ENCODE measurements at places on chromosomes 6 and 20.

DNA sequence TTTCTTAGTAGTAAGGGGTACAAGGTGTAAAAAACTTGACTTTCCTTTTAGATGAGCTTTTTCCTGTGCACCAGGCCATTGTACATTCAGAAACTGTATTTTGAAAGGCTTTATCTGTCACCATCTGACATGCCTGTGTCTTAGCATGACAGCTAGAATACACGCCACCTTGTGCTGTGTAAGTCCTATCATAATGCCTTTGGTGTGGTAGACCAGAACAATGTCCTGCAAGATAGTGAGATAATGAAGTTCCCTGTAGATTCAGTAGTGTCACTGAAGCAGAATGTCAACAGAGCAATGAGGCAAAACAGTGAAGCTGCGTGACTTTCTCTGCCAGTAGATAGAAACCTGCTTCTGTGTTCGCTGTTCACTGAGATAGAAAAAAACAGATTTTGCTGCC is 105.8 kb downstream of the JAG1 start:
- no peak for DNase-seq

DNA sequence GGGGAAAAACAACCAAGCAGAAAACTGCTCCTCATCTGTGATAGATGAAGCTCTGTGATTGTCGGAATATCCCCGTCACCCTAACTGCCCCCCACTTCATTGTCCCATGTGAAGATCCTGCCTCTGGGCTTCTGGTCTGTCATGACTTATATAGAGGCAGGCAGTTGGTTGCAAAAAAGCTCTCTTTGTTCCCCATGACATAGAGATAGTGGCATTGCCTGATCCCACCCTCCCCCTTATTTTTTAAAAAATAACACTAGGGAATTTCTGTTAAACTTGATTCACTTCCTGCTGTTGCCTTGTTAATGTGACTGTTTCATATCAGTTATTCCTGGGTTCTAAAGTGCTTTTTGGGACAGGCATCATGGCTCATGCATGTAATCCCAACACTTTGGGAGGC is 203.1 kb downstream of the JARID2 start:
- no peak for DNase-seq

- DNase-seq = no peak
Measured at GRCh38 chr6:166614589-166614988, 12.5 kb downstream of the RPS6KA2 start.

DNA sequence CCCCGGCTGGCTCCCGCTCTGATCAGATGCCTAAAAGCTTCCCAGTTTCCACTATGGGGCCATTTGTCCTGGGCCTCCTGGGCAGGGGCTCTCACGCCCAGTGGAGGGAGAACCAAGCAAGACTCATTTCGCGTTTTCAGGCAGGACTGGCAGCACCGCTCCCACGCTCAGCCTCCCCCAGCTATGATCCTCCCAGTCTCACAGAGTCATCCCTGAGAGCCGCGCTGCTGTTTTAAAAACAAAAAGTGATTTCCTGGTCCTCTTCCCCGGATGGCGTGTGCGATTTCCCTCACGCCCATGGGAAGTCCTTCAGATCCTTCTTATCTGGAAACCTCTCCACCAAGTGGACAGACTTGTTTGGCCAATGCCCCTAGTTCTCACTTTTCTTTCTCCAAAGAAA is at the start of gene ADGRF5:
Gene ADGRF5, minus strand, starts transcription at position 208 of the 400 bp plus-strand sequence. CDS start 15,176 bp downstream, outside the sequence.
- DNase-seq = no peak

GRCh38 chr6:116631379-116631990 is 15.2 kb downstream of the RSPH4A start:
- no peak for DNase-seq

GRCh38 chr6:137928286-137928685 is 61.2 kb downstream of the TNFAIP3 start:
- DNase-seq = no peak

DNA sequence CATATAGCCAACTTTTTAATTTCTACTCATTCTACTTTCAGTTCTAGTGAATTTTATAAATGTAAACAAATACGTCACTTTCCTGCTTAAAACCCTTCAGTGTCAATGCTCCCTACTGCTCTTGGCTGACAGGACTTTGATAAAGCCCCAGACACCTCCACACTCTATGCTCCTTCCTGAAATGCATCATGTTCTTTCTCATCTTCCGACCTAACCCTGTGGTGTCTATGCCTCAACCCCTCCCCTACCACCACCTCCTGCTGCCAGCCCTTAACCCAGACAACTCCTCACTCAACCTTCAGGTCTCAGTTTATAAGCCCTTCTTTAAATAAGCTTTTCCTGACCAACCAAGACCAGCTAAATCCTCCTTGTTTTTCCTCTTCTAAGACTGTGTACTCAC is 19.1 kb downstream of the TLDC2 start:
- no peak for DNase-seq

DNA sequence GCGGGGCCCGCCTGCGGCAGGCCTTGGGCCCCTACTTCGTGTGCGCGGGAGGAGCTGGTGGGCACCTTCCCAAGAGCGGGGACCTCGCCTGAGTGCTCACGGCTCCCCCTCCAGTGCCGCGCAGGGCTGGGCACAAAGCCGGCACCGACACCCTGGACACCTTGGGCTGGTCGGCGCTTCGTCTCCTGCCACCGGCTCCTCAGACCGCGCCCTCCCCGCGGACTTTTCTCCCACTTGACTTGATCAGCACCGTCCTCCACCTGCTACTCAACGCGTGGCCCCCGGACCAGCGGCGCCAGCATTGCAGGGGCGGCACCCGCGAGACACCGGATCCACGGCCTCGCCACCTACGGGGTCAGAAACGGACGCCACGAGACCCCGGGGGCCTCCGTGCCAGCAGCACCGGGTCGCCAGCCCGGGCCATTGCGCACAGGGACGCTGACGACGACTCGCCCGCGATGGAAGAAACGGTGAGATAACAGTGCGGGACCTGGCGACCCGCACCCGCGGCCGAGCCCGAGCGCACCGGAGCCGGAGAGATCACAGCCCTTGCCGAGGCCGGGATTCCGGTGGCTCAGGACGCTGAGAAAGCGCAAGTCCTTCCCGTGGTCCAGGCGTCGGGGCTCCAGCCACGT is 154.2 kb downstream of the DLL1 start:
- no peak for DNase-seq

- no peak for DNase-seq
Measured at GRCh38 chr6:36382976-36383375, 4.5 kb downstream of the ETV7 start.

- DNase-seq = no peak
Measured at GRCh38 chr20:49851991-49852390, 39.4 kb downstream of the SLC9A8 start.

DNA sequence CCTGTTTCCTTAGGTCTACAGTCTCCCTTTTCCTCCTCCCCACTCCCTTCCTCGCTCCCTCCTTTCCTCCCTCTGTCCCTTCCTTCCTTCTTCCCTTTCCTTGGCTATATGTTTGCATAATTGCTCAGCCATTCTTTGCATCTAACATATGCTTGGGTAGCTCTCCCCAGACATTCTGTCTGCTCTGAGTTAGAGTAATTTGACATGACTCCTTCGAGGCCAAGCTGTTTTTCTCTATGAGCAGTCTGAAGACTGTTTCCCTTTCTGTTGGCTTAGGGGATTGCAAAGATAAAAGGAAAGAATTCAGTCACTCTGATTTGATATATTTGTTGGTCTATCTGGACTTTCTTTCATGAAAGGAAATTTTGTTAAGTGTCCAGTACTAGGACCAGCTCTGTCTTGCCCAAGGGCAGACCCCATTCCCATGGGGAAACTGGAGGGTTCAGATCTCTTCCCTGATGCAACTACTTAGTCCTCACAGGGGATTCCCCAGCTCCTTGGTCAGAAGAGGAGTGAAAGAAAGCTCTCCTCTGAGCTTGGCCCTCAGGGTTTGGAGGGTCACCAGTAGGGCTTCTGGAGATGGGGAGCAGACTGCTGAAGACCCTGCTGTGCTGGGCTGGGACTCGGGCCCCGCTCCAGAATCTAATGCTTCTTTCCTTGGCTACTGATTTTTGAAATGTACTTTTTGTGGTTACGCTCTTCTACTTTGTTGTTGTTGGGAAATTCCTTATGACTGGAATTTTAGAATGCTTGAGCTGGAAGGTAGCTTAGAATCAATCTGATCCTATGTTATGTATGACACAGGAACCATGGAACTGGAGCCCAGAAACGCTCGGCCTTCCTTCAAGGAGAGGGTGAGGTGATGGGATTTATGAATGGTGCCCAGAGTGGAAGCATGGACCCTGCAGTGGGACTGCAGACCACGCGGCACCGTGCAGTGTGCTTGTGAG is 63.7 kb upstream of the SLC22A23 start:
- no peak for DNase-seq

DNA sequence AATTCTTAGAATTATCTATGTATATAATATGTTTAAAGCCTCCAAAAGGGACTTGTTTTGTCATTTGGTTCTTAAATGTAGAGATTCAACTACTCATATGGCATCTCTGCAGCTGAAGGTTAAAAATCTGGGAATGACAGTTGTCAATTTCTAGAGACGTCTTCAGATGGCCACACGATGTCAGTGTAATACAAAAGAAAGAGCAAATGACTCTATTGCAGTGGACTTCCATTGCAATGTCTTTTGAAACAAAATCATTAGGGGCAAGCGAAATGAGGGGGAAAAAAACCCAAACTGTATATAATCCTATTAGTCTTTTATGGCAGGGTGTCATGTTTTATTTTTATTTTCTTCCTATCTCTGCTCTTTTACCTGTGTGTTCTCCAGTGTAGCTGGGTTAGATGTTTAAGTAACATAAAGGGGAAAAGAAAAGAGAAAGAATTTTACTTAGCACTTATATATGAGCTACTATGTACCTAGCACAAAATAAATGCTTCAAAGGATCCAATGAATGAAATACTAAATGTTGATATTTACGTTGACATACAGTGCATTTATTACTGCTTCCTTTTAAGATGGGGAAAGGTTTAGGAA is 26.2 kb downstream of the CCN2 start:
- no peak for DNase-seq

GRCh38 chr6:3789018-3789895 is 37.7 kb upstream of the PXDC1 start:
- no peak for DNase-seq

GRCh38 chr20:366041-366718 is 14.4 kb upstream of the TRIB3 start:
- no peak for DNase-seq

DNA sequence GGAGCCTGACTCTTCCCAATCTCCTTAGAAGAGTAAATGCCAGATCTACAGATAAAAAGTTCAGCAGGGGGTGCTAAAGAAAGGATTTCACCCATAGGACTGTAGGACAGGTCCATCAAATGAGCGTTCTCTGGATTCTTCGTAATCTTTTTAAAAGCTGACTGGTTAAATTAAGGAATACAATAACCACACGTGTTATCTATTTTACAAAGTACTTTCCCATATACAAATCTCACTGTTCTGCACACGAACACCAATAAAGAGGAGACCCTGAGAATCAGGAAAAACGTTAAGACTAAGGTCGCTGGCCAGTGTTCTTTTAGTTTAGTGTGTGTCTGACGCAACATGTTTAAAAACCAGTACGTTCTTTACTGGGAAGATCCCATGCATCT is 542 bp downstream of the TUBE1 start:
- no peak for DNase-seq

- no peak for DNase-seq
Measured at GRCh38 chr6:47098570-47098993, 56.5 kb upstream of the ADGRF1 start.

- DNase-seq = no peak
Measured at GRCh38 chr6:45946352-45946751, 69.3 kb downstream of the CLIC5 start.

GRCh38 chr6:143450453-143451371 is at the start of the genes ADAT2 and PEX3:
Gene ADAT2, minus strand, starts transcription at chr6:143450695. Its CDS starts 37 bp downstream, at chr6:143450658.
Gene PEX3, plus strand, starts transcription at chr6:143450805. Its CDS starts 238 bp downstream, at chr6:143451043.
- DNase-seq = peak; percentile 66

DNA sequence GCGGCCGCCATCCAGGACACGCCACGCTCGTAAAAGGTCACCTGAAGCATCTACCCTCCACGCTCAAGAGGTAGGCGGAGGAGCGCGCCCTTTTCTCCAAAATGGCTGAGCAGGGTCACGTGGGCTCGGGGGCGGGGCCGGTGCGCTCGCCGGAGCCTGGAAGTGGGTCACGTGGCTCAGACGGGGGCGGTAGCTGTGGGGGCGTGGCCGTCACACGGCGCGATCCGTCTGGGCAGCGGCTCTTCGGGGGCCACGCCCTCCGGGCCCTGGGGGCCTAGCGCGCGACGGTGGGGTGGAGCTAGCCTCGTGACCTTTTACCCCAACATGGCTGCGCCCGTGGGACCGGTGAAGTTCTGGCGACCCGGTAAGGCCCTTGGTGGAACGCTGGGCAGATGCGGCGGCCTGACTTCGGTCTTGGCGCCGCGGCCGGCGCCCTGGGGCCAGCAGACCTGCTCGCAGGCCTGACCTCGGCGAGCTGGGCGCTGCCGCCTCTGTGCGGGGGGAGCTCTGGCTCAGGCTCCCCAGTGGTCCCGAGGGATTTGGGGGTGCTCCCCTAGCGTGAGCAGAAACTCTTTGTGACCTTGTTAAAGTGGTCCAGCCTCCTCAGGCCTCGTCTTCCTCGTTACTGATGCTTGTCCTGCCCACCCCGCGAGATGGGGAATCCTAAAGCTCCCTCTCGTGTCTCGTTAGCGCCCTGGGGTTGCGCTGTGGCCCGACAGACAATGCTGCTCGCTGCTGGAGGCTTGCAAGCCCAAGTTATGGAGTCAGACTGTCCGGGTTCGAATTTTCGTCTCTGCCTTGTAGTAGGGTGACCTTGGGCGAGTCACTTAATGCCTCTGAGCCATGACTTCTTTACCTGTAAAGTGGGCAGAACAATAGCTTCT is at the start of gene DHX35:
Gene DHX35, plus strand, starts transcription at position 301 of the 884 bp plus-strand sequence. Its CDS starts 24 bp downstream, at position 325.
- peak; percentile 68 for DNase-seq

- no peak for DNase-seq
Measured at GRCh38 chr6:122947355-122947754, 48.7 kb upstream of the CLVS2 start.

DNA sequence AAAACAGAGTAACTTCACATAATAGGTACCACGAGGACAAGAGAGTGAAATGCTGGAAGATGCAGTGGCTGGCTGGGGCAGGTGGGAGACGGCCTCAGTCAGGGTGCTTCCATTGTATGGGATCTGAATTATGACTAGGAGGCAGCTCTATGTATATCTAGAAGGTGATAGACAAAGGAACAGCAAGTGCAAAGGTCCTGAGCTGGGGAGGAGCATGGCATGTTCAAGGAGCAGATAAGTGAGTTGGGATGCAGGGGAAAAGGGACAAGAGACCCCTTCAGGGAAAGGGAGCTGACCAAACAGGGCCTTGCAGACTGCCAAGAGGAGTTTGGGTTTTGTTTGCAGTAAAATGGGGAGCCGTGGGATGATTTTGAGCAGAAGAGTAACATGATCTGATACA is 8.3 kb upstream of the SLC9A8 start:
- no peak for DNase-seq
